ENCODE measurements at places on chromosomes 4 and X.

DNA sequence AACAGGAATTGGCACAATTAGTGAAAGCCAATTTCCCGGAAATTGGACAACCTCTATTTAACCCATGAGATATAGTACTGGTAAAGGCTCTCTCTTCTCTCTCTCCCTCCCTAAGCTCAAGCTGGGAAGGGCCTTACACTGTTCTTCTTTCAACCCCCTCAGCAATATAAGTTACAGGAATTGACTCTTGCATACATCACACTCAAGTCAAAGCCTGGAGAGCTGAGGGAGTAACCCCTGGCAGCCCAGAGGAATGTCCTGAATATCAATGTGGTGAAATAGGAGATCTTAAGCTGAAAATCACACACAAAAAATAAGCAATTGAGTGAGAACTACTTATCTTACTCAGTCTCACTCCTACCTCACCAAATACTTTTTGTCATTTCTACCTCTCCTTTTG, 186.9 kb upstream of the SPOCK3 start:
- DNase-seq, result no peak

GRCh38 chr4:107747748-107748486, 27.9 kb upstream of the PAPSS1 start:
- DNase-seq, result no peak

DNA sequence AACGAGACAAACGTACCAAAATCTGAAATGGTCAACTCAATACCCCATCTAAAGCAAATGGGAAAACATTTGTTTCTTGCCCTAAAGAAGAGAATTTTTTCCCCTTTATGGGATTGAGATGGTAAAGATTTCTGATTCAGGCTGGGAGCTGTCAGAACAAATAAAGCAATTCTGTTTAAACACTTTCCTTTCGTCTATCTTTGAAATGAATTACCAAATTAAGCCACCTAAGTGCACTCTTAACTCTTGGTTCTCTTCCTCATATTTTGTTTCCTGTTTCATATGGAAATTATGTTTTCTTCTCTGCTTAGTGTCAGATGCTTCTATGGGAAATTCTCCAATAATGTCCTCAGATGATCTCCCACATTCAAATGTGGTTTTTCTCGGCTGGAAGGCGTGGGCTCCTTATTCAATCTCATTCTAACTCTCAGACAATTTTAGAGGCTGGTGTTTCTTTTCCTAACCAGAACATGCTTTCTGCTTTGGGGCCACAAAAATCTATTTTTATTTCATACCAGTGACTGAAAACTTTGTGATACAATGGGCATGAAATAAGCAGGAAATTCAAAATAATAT, 50.3 kb upstream of the HPF1 start:
- DNase-seq, result peak; percentile 12

GRCh38 chr4:676871-677235, 2.5 kb downstream of the MYL5 start:
- DNase-seq, result no peak

DNA sequence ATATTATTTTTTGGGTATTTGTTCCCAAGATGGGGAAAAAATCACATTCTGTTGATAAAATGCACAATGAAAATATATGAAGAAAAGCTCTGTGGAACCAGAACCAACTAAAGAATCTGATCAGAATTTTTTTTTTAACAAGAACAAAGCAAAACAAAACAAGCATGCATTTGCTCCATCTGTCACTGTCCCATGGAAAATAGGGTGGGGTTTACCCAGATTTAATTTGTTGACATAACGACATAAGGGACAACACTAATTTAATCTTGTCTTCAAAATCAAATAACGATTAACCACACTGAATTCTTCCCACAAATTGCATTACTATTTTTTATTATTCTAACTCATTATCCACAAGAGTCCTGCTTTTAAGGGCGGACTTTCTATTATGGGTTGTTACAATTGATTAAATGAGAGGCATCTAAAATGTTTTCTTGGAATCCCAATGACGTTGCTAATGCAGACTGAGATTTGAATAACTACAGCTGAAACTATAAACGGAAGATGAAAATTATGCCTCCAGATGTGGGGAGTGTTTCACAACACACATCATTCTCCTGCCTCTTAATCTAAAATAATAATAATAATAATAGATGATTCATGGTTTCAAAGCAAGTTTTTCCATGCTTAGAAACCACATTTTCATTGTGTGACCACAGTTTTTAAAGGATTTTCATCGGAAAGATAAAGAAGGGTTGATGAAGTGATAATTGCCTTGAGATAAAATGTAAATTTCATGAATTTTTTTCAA, 307.0 kb upstream of the CPEB2 start:
- DNase-seq, result no peak

GRCh38 chrX:47596256-47596655, 14.0 kb downstream of the TIMP1 start:
- DNase-seq, result no peak

DNA sequence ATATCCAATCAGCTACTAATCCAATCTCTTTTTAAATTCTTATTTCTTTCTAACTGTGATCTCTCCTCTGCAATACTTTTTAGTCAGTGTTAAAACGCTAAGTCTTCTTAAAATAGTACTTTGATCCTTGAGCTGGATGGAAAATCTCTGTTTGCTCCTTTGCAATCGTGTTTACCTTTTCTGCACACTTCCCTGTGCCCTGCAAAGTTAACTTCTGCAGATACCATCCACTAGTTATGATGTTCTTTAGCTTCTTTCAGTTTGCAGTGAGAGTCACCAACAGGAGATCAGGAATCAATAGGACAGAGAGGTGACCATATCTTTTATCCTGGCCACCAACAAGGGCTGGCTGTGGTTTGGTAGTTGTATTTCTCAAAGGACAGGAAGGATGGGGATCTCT, 391.5 kb downstream of the GASK1B start:
- no peak for DNase-seq

- DNase-seq, result no peak
These were observed 7.6 kb upstream of the PCDH19 start for GRCh38 chrX:100417681-100418080.

- DNase-seq, result no peak
These were observed 84.8 kb downstream of the TNIP2 start for GRCh38 chr4:2671267-2671895.

DNA sequence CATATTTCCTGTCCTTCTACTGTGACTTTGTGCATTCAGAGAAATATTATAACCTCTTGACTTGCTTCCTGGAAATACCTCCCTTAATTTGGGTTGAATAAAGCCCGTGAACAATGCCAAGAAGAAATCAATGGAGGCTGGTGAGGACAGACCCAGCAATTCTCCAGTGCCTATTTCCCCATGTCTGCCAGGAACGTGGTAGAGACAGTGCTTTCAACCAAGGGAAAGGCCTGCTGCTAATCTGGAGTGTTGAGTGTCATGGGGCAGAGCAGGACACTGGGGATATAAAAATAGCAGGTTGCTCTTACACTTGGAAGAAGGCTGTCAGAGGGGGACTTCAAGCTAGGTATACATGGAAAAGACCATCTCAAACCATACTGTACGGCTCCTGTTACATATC, 19.9 kb downstream of the TSC22D3 start:
- DNase-seq, result no peak

- DNase-seq, result no peak
These were observed 75.9 kb downstream of the PAQR3 start for GRCh38 chr4:78863254-78863869.

- DNase-seq, result no peak
These were observed 23.3 kb upstream of the EOLA2 start for GRCh38 chrX:149961572-149961971.

- no peak for DNase-seq
These were observed 229.4 kb upstream of the GALNTL6 start for GRCh38 chr4:171583790-171584189.

DNA sequence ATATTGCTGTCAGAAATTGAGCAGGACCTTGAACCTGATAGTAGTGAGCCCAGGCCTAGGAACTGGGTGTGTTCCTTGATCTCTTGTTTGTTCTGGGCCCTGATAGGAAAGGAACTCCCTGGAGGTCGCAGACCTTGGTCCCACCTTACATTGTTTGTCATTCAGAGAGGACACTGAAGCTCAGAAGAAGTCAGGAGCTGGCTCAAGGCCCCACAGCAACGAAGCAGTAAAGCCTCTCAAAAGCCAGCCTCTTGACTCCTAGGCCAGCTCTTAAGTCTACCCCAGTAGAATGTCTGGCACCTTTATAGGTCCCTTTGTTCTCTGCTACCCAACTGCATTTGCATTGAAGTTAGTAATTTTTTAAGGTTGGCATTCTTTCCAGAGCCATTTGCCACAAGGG, 46.8 kb downstream of the MAMLD1 start:
- no peak for DNase-seq

- no peak for DNase-seq
These were observed 648.6 kb upstream of the AGA start for GRCh38 chr4:178090640-178091411.

DNA sequence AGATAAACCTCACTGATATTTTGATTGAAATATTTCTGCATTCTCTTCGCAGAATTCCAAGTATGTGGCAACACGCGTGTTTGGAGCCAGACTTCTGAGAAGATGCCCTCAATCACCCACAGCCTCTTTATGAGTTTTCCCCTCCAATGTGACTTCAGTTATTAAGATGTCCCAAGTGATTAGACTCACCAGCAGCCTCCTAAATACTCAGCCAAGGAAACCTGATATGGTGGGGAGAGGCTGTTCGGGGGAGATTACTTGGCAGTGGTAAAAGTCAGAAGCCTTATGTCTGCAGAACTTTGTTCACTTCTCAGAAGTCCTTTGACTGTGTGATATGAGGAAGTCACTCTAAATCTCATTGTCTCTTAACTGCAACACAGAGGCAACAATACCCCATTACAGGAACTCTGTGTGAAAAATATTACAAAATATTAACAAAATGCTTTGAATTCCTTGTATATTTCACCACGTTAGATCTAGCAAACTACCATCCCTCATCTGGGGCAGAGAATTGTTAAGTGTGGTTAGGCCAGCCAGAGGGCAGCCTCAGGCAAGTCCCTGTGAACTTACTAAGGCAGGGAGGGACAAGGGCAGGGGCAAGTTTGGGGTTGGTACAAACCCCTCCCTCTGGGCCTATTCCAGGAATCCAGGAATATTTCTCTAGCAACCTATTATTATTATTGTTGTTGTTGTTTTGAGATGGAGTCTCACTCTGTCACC, 151.4 kb upstream of the USP9X start:
- DNase-seq, result peak; percentile 65

DNA sequence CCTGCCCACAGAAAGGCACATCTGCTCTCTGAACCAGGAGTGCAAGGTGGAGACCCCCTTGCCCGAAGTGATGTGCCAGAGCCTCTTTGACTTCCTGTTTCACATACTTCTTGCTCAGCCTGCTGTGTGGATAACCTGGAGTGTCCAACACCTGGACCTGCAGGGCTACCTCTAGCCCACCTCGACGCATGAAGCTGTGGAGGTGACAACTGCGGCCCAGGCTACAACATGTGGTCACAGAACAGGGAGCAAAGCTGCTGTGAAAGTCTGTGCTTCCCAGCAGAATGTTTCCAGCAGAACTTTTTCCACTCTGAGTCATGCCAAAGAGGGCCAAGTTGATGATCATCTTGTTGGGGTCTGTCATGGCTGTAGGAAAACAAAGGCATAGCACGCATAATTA, 1.5 kb downstream of the GIMD1 start:
- no peak for DNase-seq

GRCh38 chr4:139633195-139633594, 32.4 kb upstream of the MGST2 start:
- no peak for DNase-seq

- DNase-seq, result no peak
These were observed 18.8 kb downstream of the IL3RA start for GRCh38 chrX:1355131-1356046.

- DNase-seq, result no peak
These were observed 253.8 kb downstream of the PCDH7 start for GRCh38 chr4:30973993-30974392.

DNA sequence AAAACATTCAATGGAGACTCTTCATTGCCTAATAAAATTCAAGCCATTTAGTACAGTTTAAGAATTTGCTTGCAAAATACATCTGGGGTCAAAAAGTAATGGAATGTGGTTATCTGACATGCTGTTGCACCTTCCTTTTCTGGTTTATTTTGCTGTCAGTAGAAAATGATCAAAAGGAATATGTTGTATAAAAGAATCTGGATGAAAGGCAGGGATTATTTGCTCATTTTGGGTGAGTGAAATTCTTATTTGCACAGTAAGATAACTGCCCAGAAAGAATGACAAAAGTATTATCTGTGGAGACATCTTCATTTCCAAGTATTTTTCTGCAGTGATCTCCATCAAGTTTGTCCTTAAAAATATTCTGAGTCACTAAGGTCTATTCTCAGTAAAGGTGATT, 30.4 kb downstream of the BOD1L1 start:
- DNase-seq, result no peak

GRCh38 chr4:96895826-96896225, 1055.9 kb downstream of the PDHA2 start:
- no peak for DNase-seq

DNA sequence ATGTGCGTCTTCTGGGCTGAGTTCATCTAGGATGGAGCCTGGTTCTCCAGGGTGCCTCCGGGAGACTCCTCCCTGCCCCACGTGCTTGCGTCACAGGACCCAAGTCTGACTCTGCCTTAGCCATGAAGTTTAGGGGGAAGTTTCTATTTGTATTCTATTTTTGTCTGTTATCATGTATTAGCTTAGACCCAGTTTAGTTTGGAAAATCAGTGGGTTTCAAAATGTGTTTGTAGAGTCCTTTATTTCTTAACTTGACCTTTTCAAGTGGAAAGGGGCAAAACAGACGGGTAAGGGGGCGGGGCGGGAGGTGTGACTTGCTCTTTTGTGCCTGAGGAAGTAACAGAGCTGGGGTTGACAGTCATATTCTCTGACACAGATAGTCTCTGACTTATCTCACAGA, 86.0 kb downstream of the HTT start:
- peak; percentile 68 for DNase-seq

DNA sequence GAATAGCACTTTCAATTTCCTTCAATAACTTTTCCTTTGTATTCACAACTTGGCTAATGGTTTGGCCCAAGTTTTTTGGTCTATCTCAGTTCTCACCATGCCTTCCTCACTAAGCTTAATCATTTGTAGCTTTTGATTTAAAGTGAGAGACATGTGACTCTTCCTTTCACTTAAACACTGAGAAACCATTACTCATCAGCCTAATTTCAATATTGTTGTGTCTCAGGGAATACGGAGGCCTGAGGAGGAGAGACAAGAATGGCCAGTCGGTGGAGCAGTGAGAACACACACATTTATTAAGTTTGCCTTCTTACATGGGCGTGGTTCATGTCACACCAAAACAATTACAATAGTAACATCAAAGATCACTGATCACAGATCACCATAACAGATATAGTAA, 56.7 kb downstream of the TSPAN5 start:
- DNase-seq, result no peak

DNA sequence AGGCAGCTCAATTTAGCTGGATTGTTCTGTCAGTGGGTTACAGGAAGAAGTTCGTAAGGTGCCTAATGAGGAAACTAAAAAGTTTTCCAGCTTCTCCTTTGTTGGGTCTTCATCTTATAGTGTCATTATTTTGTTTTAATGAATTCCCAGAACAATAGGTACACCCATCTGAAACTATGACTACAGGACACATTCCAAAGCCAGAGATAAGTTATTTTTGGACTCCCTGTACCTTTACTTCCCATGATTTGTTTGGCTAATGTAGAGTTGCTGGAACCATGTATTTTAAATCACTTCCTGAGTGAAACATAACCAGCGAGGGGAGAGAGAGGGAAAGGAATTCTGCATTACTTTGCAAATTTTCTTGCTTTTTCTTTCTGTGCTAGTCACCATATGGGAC, 114.0 kb downstream of the CLCN5 start:
- DNase-seq, result no peak

Measured in suppressor macrophage (primary cell).